ENCODE measurements at places on chromosomes 4 and X.

GRCh38 chrX:124028182-124028581 lies 66.7 kb downstream of the STAG2 start:
- no peak for DNase-seq

- no peak for DNase-seq
Measured at GRCh38 chr4:86592553-86593249, 1.4 kb upstream of the PTPN13 start.

- DNase-seq: no peak
Measured at GRCh38 chrX:70132877-70133302, 357 bp upstream of the IGBP1 start.

- no peak for DNase-seq
Measured at GRCh38 chrX:149494844-149495565, 10.1 kb downstream of the IDS start.

DNA sequence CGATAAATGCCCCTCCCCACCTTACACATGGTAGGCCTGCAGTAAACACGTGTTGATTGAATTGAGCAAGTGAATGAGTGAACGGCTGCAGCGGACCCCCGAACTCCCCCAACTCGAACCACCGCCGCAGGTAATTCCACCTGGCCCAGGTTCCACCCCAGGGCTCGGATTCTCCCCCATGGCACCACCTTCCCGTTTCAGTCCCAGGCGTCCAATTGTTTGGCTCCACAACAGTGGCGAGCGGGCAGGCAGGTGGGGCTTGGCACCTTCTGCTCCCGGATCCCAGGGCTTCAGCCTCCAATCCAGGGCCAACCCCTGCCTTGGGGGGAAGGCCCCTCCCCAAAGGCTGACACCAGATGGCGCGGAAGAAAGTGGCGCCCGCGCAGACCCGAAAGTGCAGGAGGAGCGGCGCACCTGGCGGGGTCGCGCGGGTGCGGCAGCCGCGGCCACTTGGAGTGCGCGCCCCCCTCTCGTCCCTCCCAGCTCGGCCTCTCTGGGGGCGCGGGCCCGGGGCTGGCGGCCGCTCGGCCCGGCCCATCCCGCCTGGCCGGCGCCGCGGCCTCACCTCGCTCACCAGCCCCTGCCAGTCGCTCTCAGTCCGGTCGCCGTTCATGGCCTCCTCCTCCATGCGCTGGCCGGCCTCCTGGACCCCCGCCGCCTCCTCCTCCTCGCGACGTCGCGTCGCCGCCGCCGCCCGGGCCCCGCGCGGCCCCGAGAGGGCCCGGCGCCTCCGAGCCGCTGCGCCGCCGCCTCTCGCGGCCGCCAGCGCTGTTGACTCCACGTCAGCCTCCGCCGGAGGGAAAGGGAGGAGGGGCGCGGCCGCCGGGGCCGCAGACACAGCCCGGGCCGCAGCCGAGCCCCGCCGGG lies at the start of gene CCDC149:
Gene CCDC149, minus strand, starts transcription at position 791 of the 867 bp plus-strand sequence. Its CDS starts 178 bp downstream, at position 613.
- DNase-seq: peak; percentile 63

- DNase-seq: no peak
Measured at GRCh38 chr4:52987392-52988056, 125.4 kb downstream of the RASL11B start.

GRCh38 chr4:165610679-165611437 lies 232.1 kb downstream of the CPE start:
- DNase-seq: no peak

GRCh38 chrX:9644335-9644734 lies 121.3 kb downstream of the GPR143 start:
- DNase-seq: no peak

DNA sequence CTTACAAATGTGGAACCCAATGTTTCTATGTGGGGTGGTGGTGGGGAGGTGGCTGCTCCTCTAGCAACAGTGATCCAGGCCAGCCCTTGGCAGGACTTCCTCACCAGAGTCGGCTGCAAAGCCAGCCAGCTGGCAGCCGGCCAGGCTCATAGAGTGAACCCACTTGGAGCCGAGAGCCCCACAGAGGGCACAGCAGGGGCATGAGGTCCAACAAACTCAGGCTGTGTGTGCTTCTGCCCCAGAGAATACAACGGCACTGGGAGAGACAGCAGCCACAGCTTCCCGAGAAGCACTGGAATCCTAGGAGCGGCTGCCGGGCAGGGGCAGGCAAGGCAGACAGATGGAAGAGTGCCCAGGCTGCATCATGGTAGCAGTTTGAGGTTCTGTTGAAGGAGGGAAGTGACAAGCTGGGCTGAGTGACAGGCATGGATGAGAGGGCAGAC lies 23.5 kb upstream of the SOWAHD start:
- DNase-seq: no peak

- no peak for DNase-seq
Measured at GRCh38 chr4:54726907-54727306, 69.2 kb downstream of the KIT start.

DNA sequence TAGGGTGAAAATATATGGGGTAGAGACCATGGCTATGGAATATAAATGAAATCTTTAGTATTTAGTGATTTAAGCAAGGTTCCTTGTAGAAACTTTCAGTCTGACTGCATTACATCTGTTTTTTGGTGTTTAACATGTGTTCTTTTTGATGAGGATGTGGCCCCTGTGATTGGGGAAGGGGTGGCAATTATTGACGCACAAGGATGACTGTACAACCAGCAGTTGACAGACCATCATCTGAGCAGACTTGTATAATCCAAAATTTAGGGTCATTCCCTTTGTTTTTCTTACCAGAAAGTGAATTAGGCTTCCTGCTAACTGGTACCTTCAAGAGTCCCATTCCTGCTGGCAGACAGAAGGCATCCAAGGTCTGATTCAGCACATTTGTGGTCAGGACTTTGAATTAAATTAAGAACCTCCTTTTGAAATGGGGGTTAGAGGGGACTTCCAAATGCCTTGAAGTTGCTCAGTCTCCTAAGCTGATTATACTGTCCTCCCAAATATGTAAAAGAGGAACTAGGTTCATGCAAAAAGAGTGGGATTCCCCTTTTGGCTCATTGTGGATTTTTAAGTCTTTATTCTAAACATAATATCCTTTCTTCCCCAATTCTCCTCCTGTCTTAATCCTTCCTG lies 112.4 kb upstream of the CXCL13 start:
- DNase-seq: no peak

DNA sequence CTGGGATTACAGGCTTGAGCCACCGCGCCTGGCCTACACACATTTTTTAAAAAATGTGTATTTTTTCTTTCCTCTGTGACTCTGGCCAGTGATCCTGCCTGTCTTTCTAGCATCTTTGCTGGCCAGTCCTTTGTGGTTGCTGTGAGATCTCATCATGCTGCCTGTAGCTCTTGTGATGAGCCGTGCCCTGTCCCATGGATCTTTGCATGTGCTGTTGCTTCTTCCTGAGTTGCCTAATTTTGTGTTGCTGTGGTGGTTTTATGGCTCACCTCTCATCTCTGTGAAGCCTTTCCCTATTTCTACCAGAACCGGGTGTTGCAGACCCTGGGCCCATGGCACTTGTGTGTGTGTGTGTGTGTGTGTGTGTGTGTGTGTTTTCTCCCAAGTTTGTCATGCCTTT lies 8.3 kb downstream of the NSD2 start:
- no peak for DNase-seq

DNA sequence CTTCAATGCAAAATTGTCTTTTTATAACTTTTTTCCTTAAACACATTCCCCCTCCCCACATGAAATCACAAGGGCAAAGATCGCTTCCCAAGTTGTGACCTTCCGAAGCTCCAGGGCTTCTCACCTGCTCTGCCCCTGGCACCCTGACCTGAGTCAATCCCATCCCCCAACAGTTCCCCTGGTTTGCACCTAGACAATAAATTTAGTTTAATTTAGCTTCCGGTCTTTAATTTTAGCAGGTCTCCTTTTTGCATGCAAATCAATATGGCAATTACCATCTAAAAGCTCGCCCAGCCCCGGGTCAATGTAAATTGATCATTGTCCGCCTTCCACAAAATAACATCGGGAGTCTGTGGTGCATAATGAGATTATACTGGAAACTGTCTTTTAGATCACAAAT lies 6.8 kb downstream of the BCOR start:
- DNase-seq: no peak

GRCh38 chr4:168854350-168854921 lies 155.6 kb downstream of the CBR4 start:
- DNase-seq: no peak

DNA sequence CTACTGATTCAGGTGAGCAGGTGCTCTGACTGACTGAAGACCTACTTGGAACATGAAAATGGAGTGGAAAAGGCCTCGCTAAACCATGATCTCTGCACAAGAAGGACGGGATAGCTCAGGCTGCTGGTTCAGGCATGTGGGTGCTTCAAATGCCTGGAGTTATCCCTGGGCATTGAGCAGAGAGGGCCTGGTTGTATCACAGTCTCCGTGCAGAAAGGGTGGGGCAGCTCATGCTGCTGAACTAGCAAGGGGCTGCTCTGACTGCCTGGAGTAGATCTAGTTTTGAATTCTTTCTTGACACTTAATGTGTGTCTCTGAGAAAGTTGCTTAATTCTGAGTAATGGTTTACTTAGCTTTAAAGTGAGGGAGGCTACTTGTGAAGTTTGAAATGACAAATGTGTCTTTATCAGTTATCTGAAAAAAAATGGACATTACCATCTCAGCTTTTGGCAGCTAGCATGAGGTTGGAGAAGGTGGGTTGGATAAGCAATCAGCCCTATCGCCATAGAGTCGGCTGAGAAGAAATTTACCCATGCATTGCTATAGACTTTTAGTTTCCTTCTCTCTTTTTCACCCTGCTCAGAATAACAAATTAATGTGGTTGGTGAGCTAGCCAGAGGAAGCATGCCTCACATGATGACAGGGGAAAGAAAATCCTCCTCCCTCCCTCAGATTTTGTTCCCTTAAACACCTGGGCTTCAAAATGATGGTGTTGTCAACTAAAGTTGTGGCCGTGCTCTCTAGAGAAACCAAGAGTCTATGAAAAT lies 832.4 kb downstream of the STIM2 start:
- no peak for DNase-seq

DNA sequence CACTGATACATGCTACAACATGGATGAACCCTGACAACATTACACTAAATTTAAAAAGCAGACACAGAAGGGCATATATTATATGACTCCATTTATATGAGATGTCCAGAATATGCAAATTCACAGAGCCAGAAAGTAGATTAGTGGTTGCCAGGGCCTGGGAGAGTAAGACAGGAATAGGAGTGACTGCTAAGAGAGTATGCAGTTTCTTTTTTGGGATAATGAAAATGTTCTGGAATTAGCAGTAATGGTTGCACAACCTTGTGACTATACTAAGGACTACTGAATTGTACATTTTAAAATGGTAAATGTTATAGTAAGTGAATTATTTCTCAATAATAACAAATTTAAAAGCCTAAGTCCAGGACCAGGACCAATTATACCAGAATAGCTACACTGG lies 29.5 kb upstream of the NUP54 start:
- no peak for DNase-seq

GRCh38 chr4:139419388-139419914 lies 34.5 kb upstream of the RAB33B start:
- DNase-seq: no peak

DNA sequence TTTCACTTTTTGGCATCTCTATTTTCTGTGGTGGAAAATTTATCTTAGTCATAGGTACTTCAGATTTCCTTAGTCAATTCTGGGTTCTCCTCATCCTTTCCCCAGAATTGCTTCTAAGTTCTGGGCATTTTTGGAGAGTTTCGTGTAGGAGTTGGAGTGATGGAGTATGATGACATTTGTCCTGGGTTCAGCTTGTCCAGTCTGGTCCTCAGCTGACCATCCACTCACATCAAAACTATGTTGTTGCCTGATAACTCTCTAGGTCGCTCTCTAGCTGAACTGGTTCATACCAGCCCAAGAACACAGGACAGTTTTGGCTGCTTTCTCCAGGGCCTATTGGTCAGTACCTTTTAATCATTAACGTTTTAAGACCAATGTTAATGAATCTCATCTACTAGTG lies 13.2 kb downstream of the PTTG2 start:
- DNase-seq: no peak

DNA sequence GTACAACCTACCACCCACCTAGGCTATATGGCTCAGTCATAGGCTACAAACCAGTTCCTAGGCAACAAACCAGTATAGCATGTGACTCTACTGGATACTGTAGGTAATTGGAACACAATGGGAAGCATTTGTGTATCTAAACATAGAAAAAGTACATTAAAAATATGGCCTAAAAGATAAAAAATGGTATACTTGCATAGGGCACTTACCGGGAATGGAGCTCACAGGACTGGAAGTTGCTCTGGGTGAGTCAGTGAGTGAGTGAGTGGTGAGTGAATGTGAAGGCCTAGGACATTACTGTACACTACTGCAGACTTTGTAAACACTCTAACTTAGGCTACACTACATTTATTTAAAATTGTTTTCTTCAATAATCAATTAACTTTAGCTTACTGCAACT lies 139.2 kb upstream of the RBPJ start:
- no peak for DNase-seq

- no peak for DNase-seq
Measured at GRCh38 chr4:76850010-76850441, 47.9 kb downstream of the SOWAHB start.

GRCh38 chrX:97295954-97296353 lies 412.2 kb downstream of the RPA4 start:
- DNase-seq: no peak

- DNase-seq: no peak
Measured at GRCh38 chr4:185634066-185634652, 98.9 kb upstream of the PDLIM3 start.

- DNase-seq: no peak
Measured at GRCh38 chr4:173056710-173057109, 111.9 kb upstream of the GALNT7 start.

DNA sequence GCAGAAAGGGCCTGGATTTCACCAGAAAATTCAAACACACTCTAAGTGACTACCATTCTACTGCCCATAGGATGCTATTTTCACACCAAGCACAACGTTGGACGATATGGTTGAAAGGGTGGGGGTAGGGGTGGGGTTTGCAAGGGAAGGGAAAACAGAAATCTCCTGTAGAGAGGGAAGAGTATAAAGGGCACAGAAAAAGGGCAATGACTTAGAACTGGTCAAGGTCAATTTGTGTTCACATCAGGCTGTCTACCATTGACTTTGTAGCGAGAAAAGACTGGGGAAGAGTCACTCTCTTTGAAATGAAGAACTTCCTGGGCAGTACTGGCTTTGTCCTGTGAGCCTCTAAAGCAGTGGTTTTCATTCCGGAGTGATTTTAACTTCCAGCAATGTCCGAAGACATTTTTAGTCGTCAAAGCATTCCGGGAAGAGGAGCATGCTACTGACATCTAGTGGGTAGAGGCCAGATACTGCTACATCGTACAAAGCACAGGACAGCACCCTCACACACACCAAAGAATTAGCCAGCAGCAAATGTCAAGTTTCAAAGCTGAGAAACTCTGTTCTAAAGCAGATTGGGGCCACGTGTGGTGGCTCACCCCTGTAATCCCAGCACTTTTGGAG lies 48.4 kb upstream of the SLC7A3 start:
- DNase-seq: no peak

GRCh38 chrX:153530411-153531129 lies 13.1 kb downstream of the ATP2B3 start:
- DNase-seq: no peak

- DNase-seq: no peak
Measured at GRCh38 chr4:6989331-6989923, 53.7 kb upstream of the TADA2B start.

DNA sequence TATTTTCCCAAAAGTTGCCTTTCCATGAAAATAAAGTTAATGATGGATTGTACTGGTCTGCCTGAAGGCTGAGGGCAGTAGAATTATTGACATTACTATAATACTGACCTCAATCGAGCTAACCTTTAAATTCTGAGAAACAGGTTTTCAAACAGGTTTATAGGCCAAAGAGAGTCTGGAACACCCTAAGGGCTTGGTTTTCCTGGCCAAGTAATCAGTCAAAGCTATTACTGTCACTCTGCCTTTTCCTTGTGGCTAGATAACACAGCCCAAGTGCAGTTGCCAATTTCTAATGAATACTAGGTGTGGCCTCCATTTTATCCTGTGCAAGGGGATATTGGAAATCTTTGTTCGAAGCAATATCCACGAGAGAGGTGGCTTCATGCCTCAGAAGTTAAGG lies 75.2 kb downstream of the INTS12 start:
- DNase-seq: no peak
